ENCODE measurements at places on chromosomes 4 and X. TPM values are rescaled to one million over a fixed set of nuclear protein-coding genes. Genes with fewer than 3 reads are reported as not detected.

Gene RPA4
- 0.48 TPM for total RNA-seq

Gene CYTL1
- not detected for total RNA-seq

Gene MTCP1
- total RNA-seq: 16.2 TPM

Gene RASSF6
- total RNA-seq: not detected

Gene GNRHR
- not detected for total RNA-seq

Gene PFKFB1
- 0.53 TPM for total RNA-seq

Gene NLGN3
- total RNA-seq: 0.86 TPM

Gene BBS12
- 3.7 TPM for total RNA-seq

Gene CHRDL1
- not detected for total RNA-seq

Gene SAGE1
- total RNA-seq: not detected

Gene LRRC66
- not detected for total RNA-seq

Gene ASB12
- not detected for total RNA-seq

Gene BMX
- not detected for total RNA-seq

Gene ADAD1
- total RNA-seq: not detected

Gene GABRA4
- total RNA-seq: not detected

Gene GPR119
- total RNA-seq: not detected

Gene TMPRSS11E
- not detected for total RNA-seq

Gene HTR2C
- not detected for total RNA-seq

Gene XPNPEP2
- total RNA-seq: 0.80 TPM

Gene GPR34
- total RNA-seq: 0.36 TPM

Gene GRIA3
- not detected for total RNA-seq

Gene KCTD8
- total RNA-seq: not detected

Gene BBS7
- 17.9 TPM for total RNA-seq

Gene SHOX
- total RNA-seq: not detected

Gene DCAF4L1
- 0.17 TPM for total RNA-seq

Gene PDGFRA
- total RNA-seq: not detected

Gene EGFL6
- 0.58 TPM for total RNA-seq

Gene DCLK2
- not detected for total RNA-seq

Gene EMCN
- not detected for total RNA-seq

Gene SYN1
- 0.83 TPM for total RNA-seq

Gene ERAS
- not detected for total RNA-seq

Gene HSFX2
- total RNA-seq: not detected

Gene SCRG1
- not detected for total RNA-seq

Gene SUPT20HL1
- not detected for total RNA-seq

Gene APLN
- 0.36 TPM for total RNA-seq

Gene ARHGAP6
- total RNA-seq: not detected

Gene HOPX
- total RNA-seq: 124 TPM

Gene PPP1R3F
- total RNA-seq: 7.0 TPM

Gene FAM9A
- not detected for total RNA-seq

Gene ABLIM2
- 0.63 TPM for total RNA-seq

Gene FRMD7
- not detected for total RNA-seq

Gene ATG4A
- 8.7 TPM for total RNA-seq
